ENCODE measurements at places on chromosomes 2 and 18.

- no peak for DNase-seq
Observed at GRCh38 chr2:78768016-78768415, 257.5 kb upstream of the REG3G start.

DNA sequence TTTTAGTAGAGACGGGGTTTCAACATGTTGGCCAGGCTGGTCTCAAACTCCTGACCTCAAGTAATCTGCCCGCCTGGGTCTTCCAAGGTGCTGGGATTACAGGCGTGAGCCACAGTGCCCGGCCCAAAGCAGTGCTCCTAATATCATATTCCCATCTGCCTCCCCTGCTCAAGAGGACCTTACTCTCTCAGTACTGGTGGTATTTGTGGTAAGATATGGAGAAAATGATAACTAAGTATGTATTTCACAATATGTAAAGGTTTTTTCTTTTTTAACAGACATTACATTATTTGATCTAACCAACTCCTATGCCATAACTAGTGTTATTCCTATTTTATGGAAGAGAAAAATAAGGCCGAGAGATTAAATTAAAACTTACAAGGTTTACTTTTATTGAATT is 201.0 kb downstream of the CAMKMT start:
- DNase-seq: no peak

- DNase-seq: no peak
Observed at GRCh38 chr2:6452702-6453481, 412.8 kb downstream of the CMPK2 start.

- no peak for DNase-seq
Observed at GRCh38 chr18:44696892-44697291, 16.2 kb downstream of the SETBP1 start.

DNA sequence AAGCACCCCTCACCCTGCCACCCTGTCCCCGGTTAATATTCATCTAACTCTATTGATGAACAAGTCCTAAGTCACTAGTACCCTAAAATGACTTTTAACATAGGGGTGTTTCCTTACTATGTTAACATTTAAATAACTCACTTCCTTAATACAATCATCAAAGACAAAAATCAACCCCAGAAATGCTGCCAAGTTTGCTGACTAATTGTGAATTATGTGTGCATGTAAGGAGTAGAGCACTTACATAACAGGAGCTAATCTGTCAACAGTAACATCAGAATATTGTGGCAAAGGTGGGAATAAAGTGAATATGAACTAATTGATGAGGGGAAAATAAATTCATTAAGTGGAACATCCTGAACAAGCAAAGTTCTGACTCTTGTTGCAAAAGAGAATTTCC is 81.4 kb upstream of the ERBB4 start:
- DNase-seq: no peak

DNA sequence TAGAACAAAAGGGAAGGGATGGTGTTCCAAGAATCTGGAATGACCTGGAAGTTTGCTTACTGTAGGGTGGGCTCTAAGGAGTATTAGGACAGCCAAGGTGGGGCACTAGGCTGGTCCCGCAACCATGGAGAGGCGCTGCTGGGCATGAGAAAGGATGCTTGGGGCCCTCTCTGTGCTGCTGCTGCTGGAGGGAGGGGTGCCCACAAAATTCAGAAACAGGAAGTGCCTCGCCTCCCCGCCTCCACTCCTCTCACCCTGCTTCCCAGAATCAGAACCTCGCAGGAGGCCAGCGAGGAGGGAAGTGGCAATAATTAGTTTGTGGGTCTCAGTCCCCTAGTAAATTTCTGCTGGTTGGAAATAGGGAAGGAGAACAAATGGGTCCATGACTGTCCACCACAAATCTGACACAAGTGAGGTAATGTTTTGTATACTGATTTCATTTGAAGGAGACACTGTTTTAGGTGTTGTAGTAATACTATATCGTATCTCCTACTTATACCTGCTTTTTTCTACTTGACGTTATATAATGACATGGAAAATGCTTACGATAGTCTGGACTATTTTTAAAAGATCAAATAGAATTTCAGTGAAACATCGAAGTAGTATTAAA is 7.9 kb upstream of the PDCL3 start:
- DNase-seq: no peak

- no peak for DNase-seq
Observed at GRCh38 chr2:182504903-182505302, 78.1 kb upstream of the PDE1A start.

- no peak for DNase-seq
Observed at GRCh38 chr18:48948112-48949049, 2.4 kb downstream of the SMAD7 start.

DNA sequence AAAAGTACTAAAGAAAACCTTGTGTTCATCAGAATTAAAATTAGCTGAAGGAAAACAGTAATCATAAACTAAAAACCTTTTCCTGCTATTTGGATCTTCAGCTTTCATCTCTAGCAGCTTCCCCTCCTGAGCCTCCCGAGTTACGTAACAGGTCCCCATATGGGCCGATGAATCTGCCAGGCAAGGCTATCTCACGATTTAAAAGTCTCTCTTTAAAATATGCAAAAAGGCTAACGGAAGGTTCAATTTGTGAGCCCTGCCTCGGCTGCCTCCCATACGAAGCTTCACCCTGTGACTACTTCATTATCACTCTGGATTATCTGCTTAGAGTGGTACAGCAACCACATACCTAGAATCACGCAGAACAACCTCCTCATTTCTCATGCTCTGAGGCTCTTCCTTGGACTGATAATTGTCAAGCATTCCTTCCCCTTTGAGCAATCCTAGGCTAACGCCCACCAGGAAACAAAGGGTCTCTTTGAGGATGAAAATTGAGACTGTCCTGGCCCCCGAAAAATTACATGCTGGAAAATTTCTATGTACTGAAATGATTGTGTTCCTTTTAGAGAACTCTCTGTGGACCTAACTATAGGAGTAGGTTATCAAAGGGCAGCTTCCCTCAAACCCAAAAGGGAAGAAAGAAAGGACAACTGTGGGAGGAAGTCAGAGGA is 147.4 kb downstream of the ZEB2 start:
- no peak for DNase-seq

GRCh38 chr2:203678971-203679370 is 27.5 kb upstream of the CD28 start:
- DNase-seq: no peak

DNA sequence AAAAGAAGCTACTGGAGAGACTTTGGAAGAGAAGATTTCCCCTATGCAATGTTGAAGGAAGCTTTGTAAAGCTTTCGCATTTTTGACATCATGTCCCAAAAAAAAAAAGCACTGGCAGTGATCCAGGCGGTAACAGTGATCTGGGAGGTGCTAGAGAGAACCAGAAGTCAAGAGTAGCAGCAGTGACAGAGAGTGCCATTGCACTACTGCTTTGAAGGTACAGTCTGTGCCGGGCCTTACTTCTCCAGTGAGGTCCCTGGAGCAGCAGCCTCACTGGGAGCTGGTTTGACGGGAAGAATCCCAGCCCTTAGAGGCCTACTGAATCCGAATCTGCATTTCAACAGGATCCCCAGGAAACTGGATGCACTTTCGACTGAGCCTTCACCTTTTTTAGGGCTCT is 50.9 kb upstream of the ATL2 start:
- no peak for DNase-seq

- DNase-seq: no peak
Observed at GRCh38 chr18:46767217-46767616, 10.4 kb upstream of the ST8SIA5 start.

- DNase-seq: no peak
Observed at GRCh38 chr18:57029761-57030160, 117.1 kb upstream of the BOD1L2 start.

DNA sequence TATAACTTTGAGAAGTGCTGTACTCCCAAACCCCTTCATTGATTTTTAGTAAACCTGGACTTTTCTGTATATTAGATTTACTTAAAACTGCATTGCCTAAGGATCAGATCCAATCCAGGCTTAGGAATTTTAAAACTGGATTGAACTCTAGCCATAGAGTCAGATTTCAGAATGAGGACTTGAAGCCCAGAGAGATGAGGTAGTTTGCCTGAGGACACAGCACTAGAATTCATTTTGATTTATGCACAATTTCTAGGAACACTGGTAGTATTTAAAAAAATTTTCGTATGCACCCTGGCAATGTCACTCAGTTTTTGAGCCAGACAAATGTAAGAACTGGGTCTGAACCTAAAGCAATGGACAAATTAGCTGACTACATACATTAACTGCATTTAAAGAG is 144.9 kb downstream of the KCTD1 start:
- DNase-seq: no peak

- DNase-seq: no peak
Observed at GRCh38 chr2:9141706-9142460, 64.7 kb upstream of the ASAP2 start.

GRCh38 chr2:219687882-219688559 is 60.6 kb downstream of the SLC4A3 start:
- no peak for DNase-seq

- no peak for DNase-seq
Observed at GRCh38 chr2:239904496-239904895, 120.6 kb downstream of the NDUFA10 start.

DNA sequence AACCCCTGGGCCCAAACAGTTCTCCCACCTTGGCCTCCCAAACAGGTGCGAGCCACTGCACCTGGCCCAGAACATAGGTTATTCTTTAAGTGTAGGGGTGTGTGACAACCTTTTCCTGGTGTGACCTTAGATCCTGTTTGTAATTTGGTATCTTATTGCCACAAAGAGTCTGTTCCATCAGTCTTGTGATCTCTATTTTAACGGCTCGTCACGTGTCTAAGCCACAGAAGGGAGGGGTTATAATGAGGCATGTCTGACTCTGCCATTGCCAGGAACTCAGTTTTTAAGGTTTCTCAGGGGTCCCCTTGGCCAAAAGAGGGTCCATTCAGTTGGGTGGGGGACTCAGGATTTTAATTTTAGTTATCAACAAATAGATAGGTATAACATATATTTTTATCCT is 4.4 kb upstream of the ALS2 start:
- DNase-seq: no peak

DNA sequence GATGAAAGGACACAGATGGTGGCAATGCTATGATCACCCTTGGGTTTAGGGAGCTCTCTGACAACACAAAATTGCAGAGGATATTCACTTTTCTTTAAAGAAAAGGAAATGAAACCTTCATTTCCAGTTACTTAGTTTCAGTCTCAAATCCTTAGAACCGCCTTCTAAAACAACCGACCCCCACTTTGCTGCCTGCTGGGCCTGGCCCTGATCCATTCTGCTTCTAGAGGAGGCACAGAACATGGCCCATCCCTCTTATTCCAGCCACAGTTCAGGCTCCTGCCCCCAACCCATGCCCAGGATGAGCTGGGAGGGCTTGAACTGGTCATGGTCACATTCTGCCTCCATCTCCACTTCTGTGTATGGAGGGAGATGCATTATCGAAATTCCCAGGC is 311.6 kb downstream of the EN1 start:
- DNase-seq: no peak

GRCh38 chr2:176484838-176485237 is 215.6 kb downstream of the MTX2 start:
- DNase-seq: no peak

DNA sequence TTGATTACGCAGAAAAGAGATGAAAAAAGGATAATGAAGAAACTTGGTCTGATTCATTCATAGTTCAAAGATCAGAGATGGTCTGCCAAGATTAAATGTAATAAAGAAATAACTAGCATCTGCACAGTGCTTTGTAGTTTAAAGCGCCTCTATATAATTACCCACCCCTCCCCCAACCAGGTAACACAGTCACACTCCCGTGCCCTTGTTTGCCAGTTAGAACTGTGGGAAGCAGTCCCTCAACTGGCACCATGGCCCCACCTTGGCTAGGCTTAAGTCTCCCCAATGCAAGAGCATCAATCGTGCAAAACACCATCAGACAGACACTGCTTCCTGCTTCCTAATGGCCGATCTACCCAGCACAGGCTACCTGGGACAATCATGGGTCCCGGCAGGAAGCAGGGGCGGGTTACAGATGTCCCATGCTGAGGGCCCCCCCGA is 11.6 kb downstream of the ADCY3 start:
- DNase-seq: no peak

GRCh38 chr2:190069936-190070696 is 7.6 kb upstream of the MSTN start:
- no peak for DNase-seq

- no peak for DNase-seq
Observed at GRCh38 chr2:86253424-86253823, 54.2 kb downstream of the MRPL35 start.

DNA sequence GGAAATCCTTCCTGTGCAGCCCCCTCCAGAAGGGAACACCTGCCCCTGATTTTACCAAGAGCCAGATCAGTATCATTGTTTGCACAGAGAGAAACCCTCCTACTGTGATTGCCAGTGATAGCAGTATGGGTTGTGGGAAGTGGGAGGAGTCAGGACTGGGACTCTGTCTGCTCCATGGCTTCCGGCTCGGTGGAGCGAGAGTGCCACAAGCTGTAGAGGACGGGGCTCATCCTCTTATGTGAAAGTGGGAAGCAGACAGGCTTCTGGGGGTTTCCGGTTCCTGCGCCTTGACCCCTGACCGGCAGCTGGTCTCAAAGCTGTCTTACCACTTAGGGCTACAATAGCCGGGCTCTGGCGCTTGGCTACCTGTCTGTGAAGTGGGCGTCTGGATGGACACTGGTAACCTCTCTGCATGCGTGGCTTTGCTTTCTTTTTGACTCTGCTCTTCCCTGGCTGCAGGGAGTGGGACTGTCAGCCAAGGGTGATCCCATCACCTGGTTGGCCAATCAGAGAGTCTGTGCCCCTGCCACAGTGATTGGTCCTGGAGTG is 79.7 kb downstream of the BCL2L11 start:
- DNase-seq: no peak

- no peak for DNase-seq
Observed at GRCh38 chr2:215003001-215003400, 135.4 kb downstream of the ABCA12 start.

DNA sequence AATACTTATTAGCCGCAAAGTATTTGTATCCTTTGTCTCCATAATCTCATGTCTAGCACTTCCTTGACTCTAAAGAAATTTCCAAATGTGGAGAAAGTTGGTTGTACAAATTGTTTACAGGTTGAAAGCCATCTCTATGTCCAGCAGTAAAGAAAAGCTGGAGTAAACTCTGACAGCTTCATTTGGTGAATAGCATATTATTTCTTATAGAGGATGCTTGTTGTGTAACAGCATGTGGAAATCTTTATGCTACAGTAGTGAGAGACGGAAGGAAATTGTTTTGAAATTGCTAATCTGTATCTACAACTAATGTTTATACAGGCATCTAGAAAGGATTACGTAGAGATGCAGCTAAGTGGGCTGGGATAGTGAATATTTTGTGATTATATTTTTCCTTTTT is 78.5 kb downstream of the UGGT1 start:
- DNase-seq: no peak

Measured in activated naive CD4-positive, alpha-beta T cell (primary cell).